Urothelium cell line (cell line): ENCODE measurements at places on chromosomes 6 and 20.

DNA sequence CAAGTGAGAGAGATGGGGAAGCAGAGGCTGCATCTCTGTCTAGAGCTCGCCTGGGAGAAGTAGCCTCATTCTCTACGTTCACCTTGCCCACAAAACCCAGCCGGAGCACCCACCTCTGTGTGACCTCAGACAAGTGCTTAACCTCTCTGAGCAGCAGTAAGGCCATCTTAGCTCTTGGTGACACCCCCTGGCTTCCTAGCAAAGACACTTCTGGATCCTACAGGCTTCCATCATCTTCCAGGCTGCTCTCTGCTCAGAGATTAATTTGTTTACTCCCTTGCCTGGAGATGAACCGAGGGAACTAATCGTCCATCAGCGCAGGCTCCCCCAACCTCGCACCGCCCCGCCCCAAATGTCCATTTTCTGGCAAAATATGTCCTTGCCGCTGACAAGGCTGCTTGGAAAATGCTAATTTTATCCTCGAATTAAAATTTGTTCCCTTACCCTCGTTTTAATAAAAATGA lies 24.0 kb upstream of the CTNNBL1 start:
- DNase-seq, result no peak

GRCh38 chr6:162538643-162539064 lies 188.9 kb downstream of the PRKN start:
- DNase-seq, result no peak

DNA sequence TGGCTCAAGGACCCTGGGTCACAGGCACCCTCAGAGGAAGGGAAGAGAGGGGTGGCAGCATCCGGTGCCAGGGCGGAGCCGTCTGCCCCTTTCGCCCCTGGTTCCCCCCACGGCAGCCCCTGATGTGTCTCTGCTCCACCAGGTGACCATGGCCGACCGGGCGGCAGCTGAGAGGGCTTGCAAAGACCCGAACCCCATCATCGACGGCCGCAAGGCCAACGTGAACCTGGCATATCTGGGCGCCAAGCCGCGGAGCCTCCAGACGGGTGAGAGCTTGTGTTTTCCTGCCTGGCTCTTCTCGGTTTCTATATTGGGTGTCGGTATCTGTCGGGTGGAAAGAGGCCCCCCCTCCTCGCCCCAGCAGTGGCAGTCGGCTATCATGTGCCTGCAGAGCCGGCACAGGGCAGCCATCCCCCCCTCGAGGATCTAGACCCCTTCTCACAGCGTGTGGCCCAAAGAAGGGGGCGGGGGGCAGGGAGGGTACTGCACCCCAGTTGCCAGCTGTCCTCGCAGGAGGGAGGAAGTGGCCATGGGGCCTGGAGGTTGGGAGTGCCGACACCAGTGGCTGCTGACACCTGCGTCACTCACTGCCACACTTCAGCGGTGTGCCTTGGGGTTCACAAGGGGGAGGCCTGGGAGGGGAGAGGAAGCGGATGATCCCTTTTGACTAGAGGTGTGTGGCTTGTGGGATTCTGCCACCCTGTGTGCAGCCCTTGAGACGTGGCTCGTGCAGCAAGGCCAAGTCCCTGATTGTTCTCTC lies 1.5 kb downstream of the RBM38 start:
- DNase-seq, result no peak

DNA sequence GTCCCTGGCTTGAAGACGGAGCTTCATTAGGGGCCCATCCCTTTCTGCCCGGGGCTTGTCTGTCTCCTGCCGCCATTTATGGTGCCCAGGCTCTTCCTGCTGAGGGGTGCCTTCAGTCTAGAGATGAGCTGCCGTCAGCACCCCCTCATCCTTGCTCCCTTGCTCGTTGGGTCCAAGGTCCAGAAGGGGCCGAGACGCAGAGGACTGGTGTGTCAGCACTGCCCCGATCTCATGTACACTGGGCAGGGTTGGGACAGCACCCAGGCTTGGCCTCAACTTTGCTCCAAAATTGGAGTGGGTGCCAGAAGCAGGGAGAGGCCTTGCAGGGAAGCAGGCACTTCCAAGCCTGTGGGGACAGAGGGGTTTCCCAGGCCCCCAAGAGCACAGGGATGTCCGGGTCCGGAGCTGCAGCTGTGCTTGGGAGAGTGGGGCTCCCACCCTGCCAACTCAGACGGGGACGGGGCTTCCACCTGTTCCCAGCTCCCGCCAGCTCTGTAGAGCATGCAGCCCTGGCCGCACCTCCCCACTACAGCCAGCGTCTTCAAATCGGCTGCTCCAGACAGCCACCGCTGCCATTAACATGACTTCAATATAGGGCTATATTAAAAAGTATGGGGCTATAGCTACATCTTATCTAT lies 488.8 kb downstream of the TENT5A start:
- no peak for DNase-seq

GRCh38 chr6:143928853-143929252 lies 64.6 kb downstream of the ZC2HC1B start:
- no peak for DNase-seq

GRCh38 chr6:10170816-10171215 lies 244.1 kb downstream of the TFAP2A start:
- DNase-seq, result no peak

DNA sequence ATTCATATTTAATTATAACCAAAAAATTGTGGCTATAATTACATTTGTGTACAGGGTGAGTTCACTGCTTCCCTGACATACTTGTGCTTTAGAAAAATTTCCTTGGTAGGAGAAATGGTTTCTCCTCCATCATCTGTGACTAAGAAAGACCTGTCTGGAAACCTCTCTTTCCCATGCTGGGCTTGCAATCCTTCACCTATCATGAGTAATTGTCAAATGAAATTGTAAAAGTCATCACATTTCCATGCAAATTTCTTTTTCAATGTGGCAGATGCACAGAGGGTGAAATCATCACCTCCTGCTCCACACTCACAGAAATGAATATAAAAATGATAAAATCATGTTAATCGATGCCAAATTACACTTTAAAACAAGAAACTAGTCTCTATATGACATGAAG lies 1.5 kb upstream of the SIRPB1 start:
- DNase-seq, result no peak

DNA sequence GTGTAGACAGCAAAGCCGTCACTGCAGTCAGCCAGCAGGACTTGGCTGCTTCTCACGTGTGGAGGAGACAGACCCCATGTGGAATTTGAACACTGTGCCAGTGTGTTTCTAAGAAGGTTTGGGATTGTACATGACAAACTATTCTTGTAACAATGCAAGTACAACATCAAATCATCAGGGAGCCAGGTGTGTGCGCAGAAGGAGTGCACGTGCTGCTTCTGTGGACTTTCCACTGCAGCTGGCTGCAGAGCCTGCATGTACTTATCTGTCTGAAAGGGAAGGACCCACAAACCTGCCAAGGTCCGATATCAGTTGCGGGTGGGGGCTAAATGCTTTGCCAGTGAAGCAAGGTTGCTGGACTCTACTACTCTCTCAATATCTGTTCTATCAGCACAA lies 211.6 kb downstream of the WDR27 start:
- DNase-seq, result no peak

DNA sequence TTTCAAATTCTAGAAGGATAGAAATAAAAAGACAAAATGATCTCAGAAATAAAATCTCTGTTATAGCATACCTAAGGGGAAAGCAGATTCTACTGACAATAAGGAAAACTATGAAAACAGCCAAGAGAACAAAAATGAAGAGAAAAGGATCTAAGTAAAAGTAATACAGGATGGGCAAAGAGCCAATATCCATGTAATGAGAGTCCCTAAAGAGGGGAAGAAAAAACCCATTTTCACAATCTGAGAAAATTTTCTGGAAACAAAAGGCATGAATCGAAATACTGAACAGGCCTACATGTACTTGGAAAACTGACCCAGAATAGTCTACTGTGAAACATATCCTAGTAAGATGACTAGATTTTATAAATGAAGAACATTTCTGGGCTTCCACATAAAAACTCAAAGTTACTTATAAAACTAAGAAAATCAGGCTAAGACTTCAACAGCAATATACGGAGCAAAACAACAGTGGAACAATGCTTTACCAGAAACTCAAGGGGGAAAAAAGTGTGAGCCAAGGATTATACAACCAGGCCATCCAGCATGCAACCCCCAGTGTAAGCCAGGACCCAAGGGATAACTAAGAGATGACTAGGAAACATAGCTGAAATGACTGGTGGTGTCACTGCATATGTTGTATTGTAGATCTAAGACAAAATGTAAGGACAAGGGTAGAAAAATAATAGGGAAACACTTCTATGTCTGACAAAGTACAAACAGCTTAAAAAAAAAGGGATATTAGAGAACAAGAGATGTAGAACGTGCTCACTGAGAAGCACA lies 10.2 kb downstream of the NAPB start:
- no peak for DNase-seq

GRCh38 chr6:35719830-35720733 lies 16.8 kb upstream of the ARMC12 start:
- DNase-seq, result no peak

GRCh38 chr20:45044084-45044573 lies 56.8 kb downstream of the KCNS1 start:
- DNase-seq, result peak; percentile 77

GRCh38 chr6:159359581-159360297 lies 190.5 kb downstream of the FNDC1 start:
- no peak for DNase-seq

- no peak for DNase-seq
Measured at GRCh38 chr6:6317386-6317785, 3.1 kb downstream of the F13A1 start.

- DNase-seq, result peak; percentile 80
Measured at GRCh38 chr20:48523191-48523995, 304.4 kb downstream of the PREX1 start.

- DNase-seq, result no peak
Measured at GRCh38 chr20:10652660-10653261, 21.0 kb downstream of the JAG1 start.
